ENCODE measurements at places on chromosomes 7 and 10.

DNA sequence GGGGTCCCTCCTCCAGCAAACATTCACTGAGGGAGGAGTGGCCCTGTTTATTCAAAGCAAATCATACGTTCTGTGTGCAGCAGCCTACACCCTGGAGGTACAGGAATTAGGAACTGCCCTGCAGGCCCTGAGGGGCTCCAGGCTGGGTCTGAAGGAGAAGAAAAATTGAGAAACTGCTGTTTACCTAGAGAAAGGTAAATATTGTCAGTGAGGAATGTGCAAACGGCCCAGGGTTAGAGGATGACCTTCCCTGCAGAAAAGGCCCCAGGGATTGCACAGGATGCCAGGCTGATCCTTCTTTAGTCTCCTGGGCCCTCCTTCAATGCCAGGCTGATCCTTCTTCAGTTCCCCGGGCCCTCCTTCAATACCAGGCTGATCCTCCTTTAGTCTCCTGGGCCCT is 5.7 kb downstream of the CALML5 start:
- DNase-seq = no peak

GRCh38 chr7:118079369-118079768 is 104.6 kb upstream of the LSM8 start:
- no peak for DNase-seq

- DNase-seq = no peak
Measured at GRCh38 chr7:20778063-20778721, 8.5 kb downstream of the SP8 start.

DNA sequence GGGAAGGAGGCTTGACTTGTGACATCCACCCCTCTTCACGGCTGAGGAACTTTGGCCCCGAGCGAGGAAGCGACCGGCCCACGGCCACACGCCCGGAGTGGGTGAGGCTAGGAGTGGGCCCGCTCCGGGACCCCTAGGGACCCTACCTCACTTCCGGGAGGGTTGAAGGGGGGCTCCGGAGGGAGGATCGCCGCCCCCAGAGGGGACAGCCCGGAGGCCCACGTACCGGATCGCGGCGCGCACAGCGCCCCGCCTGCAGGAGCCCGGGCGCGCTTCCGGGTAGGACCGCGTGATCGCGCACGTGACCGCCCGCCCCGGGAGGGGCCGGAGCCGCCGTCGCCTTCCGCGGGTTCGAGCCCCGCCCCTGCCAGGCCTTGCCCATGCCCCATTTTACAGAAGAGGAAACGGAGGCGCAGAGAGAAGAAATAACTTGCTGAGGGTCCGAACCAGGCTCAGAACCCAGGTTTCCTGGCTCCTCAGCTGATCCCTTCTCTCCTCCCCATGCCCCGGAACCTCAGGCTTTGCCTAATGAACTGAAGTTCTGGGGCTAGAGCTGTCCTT is at the start of gene HPS1:
Gene HPS1 (minus strand): TSS at position 275 of the 561 bp plus-strand sequence. CDS start 3,695 bp downstream, outside the sequence.
- peak; percentile 65 for DNase-seq

- no peak for DNase-seq
Measured at GRCh38 chr10:71052708-71053107, 159.7 kb upstream of the UNC5B start.

DNA sequence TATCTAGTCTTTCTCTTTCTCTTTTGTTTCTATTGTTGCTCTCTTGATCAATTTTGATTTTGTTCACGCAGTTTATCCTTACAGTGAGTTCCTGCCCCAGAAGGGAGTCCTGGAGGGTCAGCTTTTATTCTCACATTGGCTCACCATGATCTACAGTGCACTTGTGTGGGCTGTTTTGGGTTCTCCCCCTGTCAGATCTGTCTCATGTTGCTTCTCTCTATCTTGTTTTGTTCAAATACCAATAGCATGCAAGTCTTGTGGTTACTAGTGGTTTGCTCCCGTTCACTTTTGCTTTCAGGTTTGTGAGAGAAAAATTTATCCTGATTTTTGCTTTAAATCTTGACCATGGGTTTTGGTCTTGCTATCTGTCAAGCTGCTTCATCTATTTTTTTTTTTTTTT is 74.3 kb downstream of the PTN start:
- no peak for DNase-seq

- DNase-seq = no peak
Measured at GRCh38 chr7:157018328-157018996, 8.0 kb upstream of the MNX1 start.

- DNase-seq = no peak
Measured at GRCh38 chr10:13195016-13195415, 33.7 kb downstream of the MCM10 start.

DNA sequence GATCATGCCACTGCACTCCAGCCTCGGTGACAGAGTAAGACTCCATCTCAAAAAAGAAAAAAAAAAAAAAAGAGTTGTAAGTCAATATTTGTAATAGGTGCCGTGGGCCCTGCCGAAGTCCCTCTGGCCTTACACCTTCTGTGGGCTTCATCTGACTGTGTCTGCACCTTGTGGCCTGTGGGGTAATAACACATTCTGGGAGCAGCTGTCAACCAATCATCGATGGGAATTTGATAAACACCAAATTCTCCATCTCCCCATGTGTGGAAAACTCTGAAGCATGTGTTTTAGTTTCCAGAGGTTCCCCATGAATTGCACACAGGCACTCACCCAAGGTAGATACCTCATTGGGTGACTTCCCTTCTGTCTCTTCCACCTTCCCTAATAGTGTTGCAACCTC is 10.8 kb downstream of the ZNF394 start:
- no peak for DNase-seq

DNA sequence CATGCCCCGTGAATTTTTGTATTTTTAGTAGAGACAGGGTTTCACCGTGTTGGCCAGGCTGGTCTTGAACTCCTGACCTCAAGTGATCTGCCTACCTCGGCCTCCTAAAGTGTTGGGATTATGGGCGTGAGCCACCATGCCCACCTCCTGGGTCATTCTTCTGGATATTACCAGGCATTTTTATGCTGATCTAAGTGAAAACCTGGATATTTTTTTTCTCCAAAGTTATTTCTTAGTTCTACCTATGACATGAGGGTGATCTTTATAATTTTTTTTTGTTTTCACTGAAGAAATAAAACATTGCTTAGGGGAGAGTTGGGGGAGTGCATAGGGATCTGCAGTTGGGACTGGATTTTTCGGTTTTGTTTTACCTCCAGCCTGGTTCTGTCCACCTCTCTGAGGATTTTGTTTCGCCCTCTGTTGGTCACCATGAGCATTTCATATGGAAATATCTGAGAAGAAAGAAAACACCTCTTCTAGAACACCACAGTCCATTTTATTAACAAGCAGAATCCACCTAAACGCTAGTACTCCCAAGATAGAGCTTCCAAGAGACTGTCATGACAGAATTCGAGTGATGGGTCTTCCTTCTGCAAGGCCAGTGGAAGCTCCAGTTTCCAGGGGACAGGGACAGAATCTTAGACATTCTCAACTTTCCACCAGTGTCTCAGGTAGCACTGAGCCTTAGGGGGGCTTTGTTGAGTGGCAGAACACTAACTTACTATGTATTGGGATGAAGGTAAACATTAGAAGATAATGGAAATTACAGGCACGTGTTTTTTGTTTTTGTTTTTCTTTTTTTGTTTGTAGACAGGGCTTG is 33.4 kb upstream of the AFAP1L2 start:
- DNase-seq = no peak

DNA sequence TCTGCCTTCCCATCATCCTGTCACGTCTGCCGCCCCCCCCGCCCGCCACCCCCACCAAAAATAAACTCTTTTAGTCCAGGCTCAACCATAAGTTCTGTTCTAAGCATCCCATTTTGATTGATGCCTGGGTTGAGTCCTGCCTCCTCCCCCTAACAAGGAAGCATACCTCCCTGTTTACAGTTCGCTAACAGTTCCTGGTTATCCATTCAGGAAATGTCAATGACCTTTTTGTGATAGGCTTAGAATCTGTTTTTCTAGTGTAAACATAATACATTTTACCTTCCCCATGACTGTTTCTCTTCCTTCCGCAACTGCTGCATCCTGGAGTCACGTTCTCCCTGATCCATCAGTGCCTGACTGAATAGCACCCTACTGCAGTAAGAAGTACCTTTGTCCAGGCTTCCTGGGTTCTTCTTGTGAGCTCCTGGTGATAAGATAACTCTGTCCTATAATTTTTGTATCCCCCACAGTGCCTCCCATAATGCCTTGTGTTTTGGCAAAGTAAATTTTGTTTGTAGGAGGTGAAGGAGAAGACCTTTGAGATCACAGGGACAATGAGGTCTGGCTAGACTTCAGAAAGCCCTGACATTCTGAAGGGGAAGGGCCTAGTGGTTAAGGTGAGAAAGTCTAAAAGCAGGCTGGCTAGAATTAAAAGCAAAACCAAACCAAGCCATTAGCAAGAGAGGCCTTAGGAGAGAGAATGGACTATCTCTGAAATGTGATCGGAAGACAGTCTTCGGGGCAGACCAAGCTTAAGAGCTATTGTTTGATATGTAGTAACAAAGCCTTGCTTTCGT is 7.3 kb downstream of the AGFG2 start:
- DNase-seq = no peak

- DNase-seq = no peak
Measured at GRCh38 chr7:21256310-21256877, 171.5 kb upstream of the SP4 start.

GRCh38 chr10:16049782-16050181 is 189.5 kb upstream of the MINDY3 start:
- no peak for DNase-seq

- no peak for DNase-seq
Measured at GRCh38 chr10:88066319-88066718, 202.9 kb downstream of the PTEN start.

DNA sequence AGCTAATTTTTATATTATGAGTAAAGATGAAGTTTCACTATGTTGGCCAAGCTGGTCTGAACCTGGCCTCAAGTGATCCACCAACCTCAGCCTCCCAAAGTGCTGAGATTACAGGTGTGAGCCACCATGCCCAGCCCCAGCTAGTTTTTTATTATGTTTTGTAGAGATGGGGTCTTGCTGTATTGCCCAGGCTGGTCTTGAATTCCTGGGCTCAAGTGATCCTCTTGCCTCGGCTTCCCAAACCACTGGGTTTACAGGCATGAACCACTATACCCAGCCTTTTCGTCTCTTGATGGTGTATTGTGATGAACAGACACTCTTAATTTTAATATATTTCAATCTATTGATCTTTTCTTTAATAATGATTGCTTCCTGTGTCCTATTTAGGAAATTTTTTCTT is 17.7 kb downstream of the RAB19 start:
- no peak for DNase-seq

DNA sequence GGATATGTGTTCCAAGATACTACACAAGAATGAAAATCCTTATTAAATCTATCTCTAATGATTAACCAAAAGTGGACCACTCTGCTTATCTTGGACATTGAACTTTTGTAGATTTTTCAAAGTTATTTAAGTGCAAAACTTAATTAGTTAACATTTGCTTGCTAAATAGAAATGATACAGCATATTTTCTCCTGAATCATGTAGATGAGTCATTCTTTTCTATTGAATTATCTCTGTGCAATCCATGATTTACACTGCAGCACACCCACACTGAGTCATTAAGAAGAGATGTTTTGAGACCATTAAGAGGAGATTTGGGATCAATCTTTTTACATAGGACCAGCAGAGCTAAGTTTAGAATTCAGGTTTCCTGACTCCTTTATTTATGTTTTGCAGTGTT is 6.6 kb upstream of the ABCC2 start:
- no peak for DNase-seq

Measured in stimulated activated CD8-positive, alpha-beta memory T cell treated with anti-CD3 and anti-CD28 coated beads, Interleukin-2, amount 100 ng/mL, for 1 hour (primary cell).